Activated CD4-positive, CD25-positive, alpha-beta regulatory T cell (primary cell): ENCODE measurements at places on chromosomes 2 and 18.

DNA sequence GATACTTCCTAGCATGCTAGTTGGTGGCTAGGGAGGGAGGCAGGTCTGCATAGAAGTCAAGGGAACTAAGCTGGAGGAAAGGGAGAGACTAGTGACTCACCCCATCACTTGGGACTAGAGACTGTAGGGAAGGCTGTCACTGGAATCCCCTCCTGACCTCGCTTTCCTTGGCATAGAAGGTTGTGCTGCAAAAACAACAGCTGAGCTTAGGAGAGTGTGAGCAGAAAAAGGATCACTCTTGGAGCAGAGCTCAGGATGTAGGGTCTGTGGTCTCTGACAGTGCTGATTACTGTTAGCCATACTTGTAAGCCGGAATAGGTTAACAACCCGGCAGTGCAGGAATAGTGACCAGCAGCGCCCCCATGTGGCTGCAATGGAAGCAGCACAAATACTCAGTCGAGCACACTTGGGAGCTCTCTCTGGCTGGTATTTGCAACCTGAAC is 66.9 kb upstream of the SMAD2 start:
- no peak for DNase-seq

DNA sequence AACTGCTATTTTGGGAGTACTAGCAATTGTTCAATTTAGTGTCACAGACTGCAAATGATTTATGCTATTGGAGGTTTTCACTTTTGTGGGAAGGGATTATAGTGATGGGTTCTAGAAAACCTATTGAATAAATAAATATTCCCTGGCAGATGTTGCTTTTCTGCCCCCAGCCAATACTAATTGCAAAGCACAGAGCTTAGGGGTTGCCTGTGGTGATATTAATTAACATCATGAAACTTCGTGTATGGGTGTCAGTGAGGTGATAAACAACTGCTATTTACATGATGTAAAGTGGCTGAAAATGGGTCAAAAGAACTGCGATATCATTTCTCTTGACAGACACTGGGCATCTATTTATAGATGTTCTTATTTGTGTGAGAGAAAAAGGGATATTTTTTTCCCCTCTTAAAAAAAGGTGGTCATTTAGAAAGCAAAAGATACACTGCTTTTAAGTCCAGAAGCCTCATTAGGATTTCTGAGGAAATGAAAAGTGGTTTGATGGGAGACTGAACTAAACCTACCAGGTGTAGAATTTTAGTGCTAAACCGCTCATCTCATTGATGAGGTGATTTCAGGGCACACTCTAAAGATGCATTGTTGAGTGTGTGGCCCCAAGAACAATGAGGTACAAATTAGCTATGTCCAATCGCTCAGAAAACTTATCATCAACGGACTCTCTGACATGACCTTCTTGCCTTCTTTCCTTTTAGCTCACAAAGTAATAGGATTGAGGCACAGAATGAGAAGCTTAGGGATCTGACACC is 116.7 kb upstream of the CHST9 start:
- DNase-seq: no peak

DNA sequence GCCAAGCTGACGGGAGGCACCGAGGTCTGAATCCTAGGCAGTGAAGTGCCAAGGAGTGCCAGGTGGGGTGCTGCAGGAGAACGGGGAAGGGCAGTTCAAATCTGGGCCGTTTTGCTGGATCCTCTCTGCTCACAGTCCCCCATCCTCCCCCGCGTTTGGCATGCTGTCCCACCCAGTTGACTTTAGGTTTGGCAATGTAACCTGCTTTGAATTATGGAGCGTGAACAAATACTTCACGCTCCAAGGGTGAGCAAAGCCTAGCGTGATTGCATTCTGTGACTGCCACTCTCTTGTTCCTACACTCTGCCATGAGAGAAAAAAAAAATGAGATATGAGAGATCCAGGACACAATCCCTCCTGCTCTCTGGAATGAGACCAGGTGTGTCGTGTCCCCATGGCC is 381.9 kb downstream of the ZNF516 start:
- no peak for DNase-seq

DNA sequence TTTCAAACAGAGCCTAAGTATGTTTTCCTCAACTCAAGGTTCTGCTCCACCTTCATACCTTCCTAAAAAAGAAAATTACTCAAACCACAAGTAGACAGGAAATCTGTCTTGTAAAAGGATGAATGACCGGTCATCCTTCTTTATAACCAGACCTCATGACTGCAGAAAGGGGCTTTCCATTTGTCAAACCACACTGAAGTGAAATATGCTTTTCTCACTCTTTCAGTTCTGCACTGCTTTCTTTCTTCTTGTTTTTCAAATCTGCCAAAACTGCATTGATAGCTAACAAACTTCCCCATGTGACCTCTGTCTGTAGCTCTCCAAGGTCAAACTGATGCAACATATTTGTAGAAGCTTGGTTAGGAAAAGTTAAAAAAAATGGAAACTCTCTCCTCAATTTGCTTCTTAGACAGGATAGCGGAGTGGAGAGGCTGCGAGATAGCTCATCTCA is 308.9 kb upstream of the CCDC68 start:
- no peak for DNase-seq

DNA sequence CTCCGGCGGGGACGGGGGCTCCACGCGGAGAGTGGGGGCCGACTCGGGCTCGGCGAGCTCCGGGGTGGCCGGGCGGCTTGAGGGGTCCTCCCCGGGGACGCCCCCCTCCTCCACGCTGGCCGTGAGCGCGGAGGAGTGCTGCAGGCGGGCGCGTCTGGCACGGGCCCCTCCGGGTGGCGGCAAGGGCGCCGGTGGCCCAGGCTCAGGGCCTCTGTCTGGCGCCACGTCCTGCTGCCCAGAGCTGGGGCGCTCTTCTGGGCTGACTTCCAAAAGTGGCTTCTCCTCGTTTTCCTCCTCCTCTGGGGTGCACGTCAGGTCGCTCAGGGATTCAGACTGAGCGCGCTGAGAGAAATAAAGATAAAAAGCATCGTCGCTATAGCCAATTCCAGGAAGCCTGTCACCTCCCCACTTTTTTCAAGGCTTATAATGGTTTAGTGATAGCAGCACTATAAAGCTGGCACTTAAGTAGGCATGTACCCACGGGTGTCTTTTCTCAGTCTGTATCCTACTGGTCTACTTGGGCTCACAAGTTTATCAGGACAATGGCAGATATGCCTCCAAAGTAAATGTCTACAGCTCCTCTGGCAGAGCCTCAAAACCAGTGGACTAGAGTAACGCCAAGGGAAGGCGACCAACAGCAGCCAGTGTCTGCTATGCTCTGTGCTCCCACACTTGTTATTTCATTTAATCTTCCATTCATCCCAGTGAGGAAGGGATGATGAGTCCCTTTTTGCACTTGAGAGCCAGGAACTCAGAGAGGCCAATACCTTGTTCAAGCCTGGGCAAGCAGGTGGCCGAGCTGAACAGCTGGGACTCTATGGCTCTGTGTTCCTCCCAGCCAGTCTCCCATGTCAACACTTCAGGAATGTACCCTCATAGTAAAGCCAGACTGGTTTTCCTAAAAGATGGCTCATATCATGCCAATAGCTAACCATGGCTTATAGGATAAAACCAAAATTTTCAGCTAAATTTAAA is 92.6 kb upstream of the MGAT4A start:
- no peak for DNase-seq

GRCh38 chr2:172248785-172249187 is 146.1 kb upstream of the DLX2 start:
- no peak for DNase-seq

GRCh38 chr2:136239079-136239685 is 121.2 kb upstream of the CXCR4 start:
- no peak for DNase-seq
